ENCODE measurements at places on chromosomes 16 and 17.

- DNase-seq: no peak
Observed at GRCh38 chr17:50769884-50770283, 2.6 kb upstream of the ANKRD40CL start.

DNA sequence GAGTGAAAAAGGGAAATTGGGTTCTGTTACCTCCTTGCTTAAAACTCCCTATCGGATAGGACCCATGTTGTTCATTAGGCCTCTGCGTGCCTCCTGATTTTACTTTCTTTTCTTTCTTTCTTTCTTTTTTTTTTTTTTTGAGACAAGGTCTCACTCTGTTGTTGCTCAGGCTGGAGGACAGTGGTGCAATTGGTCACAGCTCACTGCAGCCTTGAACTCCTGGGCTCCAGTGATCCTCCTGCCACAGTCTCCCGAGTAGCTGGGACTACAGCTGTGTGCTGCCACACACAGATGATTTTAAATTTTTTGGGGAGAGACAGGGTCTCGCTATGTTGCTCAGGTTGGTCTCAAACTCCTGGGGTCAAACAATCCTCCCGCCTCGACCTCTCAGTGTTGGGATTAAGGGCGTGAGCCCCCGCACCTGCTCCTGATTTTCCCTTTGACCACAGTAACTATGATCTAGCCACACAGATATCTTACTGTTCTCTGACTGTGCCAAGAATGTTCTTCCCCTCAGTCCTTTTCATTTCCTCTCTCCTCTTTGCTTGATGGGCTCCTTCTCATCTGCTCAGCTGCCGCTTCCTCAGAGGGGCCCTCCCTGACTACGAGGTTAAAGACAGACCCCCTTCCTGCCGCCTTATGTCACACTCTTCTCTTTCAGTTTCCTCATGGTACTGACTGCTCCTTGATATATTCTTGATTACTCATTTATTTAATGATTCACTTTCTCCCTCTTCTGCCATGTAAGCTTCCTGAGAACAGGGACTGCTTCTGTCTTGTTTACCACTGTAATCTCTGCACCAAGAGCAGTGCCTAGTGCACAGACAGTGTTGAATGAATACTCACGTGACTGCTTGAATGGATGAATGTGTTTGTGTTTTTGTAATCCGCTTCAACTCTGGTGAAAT lies 44.3 kb downstream of the LCMT1 start:
- peak; percentile 24 for DNase-seq

DNA sequence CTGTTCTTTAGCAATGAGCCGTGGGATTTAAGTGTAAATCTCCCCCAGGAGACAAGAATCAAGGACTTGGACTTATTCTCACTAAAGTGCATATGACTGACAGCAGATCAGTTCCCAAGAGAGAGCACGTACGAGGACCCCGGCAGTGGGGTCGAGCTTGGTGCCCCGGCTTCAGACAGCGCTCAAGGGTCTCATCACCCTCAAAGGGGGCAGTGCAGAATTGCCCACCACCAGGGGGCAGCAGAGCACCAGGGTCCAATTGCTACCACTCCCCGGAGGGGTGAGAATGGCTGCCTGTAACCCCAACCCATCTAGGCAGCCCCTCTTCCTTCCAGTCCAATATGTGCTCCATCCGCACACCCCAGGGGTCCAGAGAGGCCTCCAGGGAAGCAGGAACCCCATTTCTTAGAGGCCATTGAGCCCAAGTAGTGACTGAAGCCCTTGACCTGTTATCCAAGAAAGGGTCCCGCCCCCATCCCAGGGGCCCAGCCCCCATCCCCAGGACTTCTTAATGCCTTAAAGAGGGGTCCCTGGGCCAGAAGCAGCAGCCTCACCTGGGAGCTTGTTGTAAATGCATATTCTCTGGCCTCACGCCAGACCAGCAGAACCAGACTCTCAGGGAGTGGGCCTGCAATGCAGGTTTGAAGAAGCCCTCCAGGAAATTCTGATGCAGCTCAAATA lies 86.1 kb downstream of the ZDHHC7 start:
- DNase-seq: peak; percentile 70

DNA sequence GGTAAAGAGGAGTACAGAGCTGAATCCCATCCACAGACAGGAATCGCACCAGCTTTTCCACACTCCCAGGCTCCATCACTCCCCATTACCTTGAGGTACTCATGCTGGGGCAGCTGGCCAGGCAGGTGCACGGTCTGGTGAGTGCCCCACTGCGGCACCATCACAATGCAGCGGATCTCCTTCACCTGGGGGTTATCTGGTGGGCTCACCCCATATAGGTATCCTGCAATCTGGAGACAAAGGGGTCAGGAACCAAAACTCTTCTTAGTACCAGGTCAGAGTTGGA lies 1.8 kb upstream of the RILP start:
- no peak for DNase-seq

All from activated naive CD4-positive, alpha-beta T cell treated with anti-CD3 and anti-CD28 coated beads, Interleukin-2, amount 50 U/mL, for 16 hours (primary cell).